ENCODE measurements at places on chromosomes 11 and 22.
A peak's percentile ranks its signal among the peaks of the same experiment; 100 is the strongest.

DNA sequence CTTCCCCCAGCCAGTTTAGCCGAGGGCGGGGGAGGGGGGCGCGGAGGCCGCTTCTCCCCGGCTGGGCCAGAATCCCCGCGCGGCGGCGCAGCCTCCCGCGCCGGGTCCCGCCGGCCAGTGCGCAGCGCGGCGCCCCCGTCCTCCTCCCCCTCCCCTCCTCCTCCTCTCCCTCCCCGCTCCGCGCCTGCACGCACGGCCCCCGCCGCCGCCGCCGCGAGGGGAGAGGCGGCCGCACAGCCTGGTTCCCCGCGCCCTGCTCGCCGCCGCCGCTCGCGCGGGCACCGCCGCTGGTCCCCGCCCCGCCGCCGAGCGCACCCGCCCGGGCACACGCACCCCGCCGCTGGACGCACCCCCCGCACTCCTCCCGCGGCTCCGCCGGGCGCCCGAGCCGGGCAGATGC lies at the start of gene FLRT1:
Gene FLRT1 (plus strand): TSS at position 356 of the 400 bp plus-strand sequence. CDS start 80,337 bp downstream, outside the sequence.
- no peak for DNase-seq

GRCh38 chr11:88175569-88176075 lies 379 bp upstream of the RAB38 start:
- DNase-seq: no peak

DNA sequence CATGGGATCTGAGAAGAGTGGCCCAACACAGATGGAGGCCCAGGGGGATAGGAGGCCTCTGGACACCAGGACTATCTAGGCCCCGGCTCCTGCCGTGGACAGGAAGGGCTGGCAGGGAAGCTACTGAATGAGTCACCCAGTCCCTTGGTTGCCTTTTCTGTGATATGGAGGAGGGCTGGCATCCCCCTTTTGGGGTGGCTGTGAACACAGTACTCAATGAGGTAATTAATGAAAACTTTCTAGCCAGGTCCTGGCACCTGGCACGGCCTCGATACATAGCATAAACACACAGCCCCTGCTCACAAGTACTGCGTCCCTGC lies 163.2 kb downstream of the CHST1 start:
- DNase-seq: no peak

GRCh38 chr11:19806251-19806650 lies 93.6 kb downstream of the NAV2 start:
- DNase-seq: no peak

DNA sequence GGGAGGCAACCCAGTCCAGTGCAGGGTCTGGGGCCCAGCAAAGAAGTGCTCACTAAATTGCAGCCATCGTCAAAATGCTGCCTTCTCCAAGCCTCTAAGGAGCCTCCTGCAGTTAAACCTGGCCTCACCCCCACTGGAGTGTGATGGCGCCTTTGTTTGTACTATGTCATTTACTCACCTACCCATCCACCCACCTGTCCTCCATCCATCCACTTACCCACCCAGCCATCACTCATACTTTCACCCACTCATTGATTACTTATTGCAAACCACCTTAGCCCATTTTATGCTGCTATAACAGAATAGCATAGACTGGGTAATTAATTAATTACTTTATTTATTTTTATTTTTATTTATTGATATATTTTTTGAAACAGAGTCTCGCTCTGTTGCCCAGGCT lies 28.8 kb upstream of the PPFIA1 start:
- no peak for DNase-seq

- no peak for DNase-seq
Observed at GRCh38 chr22:25176175-25176574, 23.5 kb upstream of the CRYBB3 start.

DNA sequence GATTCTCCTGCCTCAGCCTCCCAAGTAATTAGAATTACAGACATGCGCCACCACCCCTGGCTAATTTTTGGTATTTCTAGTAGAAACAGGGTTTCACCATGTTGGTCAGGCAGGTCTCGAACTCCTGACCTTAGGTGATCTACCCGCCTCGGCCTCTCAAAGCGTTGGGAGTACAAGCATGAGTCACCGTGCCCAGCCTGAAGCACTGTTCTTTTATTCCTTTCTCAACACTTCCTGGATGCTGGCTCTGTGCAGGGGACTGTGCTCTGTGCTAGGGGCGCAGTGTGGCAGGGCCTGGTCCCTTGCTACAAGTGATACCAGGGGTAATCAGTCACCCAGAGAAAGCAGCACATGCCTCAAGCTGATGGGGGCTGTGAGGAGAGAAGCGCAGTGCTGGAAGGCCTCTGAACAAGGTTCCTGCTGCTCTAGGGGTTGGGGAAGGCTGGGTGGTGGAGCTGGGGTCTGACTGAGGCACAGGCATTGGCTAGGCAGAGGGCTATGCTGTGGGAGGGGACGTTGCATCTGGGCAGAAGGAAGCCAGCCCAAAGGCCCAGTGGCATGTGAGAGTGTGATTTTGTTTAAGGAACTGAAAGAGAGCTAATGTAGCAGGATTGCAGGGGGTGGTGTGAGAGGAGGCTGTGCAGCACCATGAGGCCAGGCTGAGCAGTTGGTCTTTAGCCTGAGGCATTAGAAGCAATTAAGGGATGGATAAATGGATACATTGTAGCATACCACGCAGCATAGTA lies 42.5 kb downstream of the CABIN1 start:
- no peak for DNase-seq

- DNase-seq: no peak
Observed at GRCh38 chr11:134207538-134208239, 16.1 kb downstream of the NCAPD3 start.

DNA sequence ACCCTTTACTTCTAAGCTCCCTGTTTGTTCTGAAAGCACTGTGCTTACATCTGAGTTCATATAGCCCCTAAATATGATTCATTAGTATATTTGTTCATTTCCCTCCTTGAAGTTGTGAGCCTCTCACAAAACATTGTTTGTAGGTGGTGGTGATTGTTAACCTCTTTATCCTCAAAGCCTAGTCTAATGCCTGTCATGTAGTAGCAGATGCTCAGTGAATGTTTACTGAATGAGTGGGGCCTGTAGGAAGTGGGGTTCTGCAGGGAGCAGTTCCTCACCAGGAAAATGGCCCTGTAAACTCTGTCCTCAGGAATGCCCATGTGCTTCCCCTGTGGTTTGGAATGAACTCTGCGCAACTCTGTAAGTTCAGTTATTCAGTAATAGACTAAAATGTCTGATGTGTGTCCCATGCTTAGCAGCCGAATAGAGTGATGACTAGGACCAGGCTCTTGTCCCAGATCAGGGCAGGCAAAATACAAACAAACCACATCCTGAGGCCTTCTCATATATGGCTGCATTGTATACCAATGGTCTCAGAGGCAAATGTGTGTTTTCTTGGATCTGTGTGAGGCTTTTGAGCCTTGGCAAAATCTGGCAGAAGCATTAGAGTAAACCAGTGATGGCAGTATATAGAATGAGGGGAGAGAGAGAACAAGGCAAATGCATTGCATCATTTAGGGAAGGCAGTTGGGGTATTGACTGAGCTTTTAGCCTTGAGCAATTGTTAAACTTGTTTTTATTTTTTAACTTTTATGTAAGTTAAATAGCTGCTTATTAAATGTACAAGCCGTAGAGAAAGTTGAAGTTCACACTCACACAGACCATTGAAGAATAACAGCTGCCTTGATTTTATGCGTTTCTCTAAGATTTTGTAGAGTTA lies 91.4 kb upstream of the BIRC3 start:
- no peak for DNase-seq

DNA sequence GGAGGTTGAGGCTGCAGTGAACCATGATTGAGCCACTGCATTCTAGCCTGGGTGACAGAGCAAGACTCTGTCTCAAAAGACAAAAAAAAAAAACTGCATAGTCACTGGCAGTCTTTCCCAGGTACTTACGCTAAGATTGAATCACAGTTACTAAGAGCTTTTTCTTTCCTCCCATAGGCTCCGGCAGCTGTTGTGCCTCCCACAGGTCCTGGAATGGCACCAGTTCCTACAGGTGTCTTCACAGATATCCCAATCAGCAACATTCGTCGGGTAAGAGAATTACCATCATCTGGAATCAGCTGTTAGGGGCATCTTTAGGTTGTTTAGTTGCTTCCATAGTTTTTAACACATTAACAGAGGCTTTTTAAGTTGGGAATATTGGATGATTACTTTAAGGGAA lies 19.8 kb downstream of the DLAT start:
- DNase-seq: no peak

- no peak for DNase-seq
Observed at GRCh38 chr11:55697817-55698216, 35.8 kb downstream of the OR4C6 start.

GRCh38 chr11:58392746-58393145 lies 13.9 kb downstream of the OR5B3 start:
- no peak for DNase-seq

GRCh38 chr22:42905702-42906183 lies 48.7 kb upstream of the ARFGAP3 start:
- DNase-seq: no peak

- DNase-seq: no peak
Observed at GRCh38 chr22:36818010-36818642, 1.3 kb upstream of the PVALB start.

GRCh38 chr22:27507111-27507611 lies 294.4 kb downstream of the MN1 start:
- DNase-seq: no peak

DNA sequence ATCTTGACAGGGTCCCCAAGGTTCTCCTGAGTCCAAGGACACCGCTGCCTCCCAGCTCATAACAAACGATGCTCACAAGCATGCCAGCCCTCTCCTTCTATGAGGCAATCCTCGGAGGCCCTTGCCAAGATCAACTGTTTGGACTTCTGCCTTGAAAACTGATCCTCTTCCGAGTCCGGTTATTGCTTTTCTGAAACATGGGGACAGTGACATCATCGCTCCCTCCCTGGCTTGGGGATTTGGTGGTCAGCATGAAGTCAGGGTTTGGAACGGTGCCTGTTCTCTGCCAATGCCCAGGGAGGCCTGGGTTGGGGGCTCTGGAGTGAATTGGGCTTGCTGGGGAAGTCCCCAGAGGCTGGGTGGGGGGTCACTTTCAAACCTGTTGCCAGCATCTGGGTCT lies 149.3 kb downstream of the FBXO7 start:
- peak; percentile 66 for DNase-seq

DNA sequence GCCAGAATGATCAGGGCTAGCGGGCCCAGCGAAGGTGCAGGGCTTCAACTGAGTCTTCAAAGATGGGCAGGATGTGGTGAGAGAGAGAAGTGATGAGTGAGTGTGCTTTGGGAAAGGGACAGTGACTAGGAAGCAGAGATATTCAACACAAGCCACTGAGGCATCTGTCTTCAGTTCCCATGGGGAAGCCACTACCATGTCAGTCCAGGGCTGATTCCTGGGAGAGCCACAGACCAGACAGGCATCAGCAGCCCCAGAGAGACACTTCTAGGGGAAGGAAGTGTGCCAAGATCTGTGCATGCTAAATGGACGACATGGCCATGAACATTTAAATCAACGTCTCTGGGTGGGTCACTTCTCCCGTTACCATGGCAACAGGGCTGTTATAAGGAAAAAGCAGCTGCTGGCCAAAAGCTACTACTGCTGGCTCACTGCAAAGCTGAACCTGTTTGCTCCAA lies 28.5 kb downstream of the P4HA3 start:
- no peak for DNase-seq

DNA sequence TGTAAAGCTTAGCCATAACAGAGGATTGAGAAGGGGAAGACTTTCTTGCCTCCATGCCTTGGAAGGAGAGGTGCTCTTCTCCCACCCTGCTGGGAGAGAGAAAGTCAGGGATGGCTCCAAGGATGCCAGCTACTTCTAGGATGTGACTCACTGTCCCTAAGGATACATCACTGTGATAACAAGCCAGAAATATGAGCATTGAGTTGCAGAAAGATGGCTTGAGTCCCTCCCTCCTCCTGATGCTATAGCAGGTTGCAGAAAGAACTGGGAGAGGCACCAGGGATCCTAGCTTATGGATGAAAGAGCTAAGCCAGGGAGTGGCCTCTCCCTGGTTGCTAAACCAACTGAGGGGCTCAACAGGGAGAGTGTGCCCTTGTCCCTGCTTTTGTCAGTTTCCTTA lies 27.8 kb upstream of the FJX1 start:
- DNase-seq: peak; percentile 30

DNA sequence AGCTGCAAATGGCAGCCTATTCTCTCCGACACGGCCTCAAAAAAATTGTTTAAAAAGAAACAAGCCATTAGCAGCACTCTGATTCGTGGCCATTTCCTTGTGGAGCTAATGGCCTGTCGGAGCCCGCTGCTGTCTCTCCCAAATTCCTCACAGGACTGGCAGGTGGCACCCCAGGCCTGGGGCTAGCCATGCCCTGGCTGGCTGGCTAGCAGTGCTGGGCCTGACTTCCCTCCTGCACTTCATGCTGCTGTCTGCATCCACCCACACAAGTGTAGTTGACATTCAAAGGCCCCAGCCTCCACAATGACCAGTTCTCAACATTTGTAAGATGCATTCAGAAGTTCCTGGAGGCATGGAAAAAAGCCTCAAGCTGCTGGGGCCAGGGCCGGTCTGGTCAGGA lies 61.5 kb downstream of the SMCO4 start:
- DNase-seq: no peak

DNA sequence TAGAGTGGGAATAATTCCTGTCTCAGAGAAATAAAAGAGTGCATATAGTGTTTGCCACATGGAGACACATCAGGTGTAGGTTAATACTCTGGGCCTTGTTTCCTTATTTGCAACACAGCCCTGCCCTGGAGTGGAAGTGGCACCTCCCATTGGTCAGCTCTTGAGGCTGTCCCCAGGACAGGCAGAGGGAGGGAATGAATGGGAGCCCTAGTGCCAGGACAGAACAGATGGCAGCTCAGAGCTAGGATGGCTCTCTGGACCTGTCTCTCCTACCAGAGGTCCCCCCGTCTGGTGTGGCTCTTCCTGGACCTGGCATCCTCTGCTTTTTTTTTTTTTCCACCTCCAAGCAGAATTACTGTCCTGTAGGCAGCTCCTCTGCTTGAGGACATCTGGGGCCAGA lies 35.6 kb downstream of the LIMK2 start:
- DNase-seq: no peak

DNA sequence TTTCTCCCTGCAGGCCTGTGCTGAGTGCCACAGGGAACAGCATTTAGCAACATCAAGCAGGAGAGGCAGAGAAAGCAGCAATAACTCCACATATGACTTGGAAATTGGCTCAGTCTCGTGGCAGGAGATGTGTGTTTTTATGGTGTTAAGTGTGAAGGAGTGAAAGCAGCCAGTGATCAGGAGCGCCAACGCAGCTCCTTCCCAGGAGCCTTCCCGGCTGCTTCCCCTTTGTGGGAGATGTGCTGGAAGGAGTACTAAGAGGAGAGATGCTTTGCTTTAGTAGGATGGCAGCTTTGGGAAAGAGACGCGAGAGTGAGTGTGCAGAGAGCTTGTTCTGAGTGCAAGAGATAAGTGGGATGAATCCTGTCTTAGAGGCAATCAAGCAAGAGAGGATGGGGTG lies 54.7 kb upstream of the KIRREL3 start:
- DNase-seq: no peak

DNA sequence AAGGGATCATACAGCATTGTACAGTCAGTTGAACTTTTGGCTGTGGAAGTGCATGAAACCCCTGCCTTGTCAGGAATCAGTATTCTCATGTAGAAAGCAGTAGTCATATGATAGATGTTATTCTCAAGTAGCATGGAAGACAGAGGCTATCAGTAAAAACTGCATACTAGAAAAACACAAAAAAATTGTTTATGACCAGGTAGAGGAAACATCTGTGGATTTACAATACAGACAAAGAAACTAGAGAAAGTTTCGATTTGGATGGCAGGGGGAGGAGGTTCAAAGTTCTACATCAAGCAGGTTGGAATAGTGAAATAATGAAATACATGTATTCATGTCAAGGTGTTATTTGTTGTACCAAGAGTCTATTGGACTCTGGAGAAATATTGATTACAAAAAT lies 212.3 kb upstream of the DDI1 start:
- no peak for DNase-seq

All from T1000 (cell line).